ENCODE measurements at places on chromosomes 11 and 22.

DNA sequence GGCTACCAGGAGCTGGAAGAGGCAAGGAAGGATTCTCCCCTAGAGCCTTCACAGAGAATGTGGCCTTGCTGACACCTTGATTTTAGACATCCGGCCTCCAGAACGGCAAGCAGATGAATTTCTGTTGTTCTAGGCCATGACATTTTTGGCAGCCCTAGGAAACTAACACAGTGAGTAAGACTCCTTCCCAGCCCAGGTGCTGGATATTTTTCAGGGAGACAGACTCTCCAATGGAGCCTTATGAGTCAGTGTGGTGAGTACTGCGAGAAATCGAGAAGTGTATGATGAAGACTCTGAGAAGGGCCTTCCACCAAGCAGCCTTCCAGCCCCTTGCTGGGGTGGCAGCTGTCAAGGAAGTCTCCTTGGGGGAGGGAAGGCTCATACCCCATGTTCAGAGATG is 114.4 kb downstream of the OSBP2 start:
- no peak for DNase-seq

DNA sequence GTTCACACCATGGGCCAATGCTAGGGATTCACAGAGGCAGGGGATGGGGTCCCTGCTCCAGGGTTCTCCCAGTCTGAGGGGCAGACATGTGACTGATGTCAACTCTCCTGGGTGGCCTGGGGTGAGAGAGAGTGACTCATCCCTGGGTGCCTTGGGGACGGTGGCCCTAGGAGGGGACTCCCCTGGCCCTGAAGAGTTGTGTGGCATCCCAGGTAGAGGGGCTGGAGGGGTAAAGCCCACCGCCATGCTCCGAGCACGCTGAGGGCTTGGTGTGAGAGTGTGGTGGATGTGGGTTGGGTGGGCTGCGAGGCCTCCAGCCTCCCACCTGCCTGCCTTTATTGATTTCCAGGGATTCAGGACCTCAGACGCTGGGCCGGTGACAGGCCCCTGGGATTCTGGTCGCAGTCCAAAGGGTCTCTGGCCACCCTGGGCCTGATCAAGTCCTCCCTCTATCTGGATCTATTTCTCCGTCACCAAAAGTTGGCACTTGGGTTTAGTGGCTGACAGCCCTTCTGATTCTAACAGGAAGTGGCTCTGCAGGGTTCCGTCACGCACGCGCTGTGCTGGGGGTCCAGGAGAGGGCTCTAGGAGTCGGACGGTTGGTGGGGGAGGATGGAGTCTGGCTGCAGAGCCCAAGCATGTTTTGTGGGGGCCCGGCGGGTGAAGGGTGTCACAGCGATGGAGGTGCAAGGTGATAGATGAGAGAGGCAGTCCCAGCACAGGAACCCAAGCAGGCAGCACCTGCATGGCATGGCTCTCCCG is 27.3 kb upstream of the WNT7B start:
- no peak for DNase-seq

DNA sequence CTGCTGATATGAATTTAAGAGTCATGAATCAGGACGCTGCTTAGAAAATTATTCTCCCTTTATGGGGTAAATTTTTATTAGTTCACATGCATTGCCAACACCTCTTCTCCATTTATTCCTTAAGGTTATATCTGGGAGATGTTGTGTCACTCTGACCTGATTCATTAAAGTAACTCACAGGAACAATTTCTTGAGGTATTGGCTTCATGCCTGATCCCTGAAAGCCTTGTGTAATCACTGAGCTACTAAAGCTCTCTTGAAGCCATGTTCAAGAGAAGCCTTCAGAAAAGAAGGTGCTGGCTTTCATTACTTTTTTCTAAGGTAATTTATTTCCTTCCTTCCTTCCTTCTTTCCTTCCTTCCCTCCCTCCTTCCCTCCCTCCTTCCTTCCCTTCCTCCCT is 420.6 kb downstream of the RAB38 start:
- DNase-seq, result no peak

- no peak for DNase-seq
These were observed 3.8 kb upstream of the FADS3 start for GRCh38 chr11:61895046-61895717.

- no peak for DNase-seq
These were observed 1.2 kb downstream of the CSRP3 start for GRCh38 chr11:19200410-19201201.

DNA sequence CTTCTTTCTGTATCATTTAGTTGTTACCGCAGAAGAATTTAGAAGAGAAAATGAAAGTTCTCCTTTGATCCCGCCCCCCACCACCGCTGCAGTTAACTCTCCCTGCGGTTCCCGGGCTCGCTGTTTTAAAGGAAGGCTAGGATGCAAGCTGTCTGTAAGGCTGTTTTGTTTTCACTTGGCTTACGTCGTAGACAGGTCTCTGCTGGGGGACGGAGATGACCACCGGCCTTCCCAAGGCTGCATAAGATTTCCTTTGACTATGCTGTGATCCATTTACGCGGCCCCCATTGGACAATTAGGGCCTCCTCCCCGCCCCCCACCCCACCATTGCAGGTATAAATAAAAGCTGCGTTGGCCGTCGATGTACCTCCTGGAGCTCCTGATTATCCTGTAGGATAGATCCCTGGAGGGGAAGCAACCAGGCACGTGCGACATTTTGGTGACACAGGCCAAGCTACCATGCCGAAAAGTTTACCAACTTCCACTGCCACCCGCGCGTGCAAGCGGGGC is 1.4 kb upstream of the CPT1A start:
- peak; percentile 54 for DNase-seq

- DNase-seq, result no peak
These were observed 106.4 kb upstream of the TENM4 start for GRCh38 chr11:79547256-79547655.

- no peak for DNase-seq
These were observed 22.2 kb downstream of the P2RY2 start for GRCh38 chr11:73240190-73240781.

DNA sequence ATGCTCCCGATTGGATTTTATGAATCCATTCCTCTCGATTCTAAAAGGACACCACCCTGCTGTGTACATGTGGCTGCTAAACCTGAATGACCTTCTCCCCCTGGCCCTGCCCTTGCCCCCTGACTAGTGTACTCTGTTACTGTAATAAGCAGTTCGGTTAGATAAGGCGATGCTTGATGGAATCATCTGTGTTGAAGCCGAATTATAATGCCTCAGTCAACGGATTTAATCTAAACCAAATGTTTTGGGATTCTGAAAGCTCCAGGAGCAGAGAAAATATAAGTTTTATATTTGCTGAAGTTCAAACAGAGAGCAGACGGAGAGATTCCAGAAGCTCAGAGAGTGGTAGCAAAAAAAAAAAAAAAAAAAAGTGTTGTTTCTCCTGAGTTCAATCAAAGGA is 275.4 kb upstream of the MPPED2 start:
- DNase-seq, result no peak
